ENCODE measurements at places on chromosomes 7 and 10.
A peak's percentile ranks its signal among the peaks of the same experiment; 100 is the strongest.

DNA sequence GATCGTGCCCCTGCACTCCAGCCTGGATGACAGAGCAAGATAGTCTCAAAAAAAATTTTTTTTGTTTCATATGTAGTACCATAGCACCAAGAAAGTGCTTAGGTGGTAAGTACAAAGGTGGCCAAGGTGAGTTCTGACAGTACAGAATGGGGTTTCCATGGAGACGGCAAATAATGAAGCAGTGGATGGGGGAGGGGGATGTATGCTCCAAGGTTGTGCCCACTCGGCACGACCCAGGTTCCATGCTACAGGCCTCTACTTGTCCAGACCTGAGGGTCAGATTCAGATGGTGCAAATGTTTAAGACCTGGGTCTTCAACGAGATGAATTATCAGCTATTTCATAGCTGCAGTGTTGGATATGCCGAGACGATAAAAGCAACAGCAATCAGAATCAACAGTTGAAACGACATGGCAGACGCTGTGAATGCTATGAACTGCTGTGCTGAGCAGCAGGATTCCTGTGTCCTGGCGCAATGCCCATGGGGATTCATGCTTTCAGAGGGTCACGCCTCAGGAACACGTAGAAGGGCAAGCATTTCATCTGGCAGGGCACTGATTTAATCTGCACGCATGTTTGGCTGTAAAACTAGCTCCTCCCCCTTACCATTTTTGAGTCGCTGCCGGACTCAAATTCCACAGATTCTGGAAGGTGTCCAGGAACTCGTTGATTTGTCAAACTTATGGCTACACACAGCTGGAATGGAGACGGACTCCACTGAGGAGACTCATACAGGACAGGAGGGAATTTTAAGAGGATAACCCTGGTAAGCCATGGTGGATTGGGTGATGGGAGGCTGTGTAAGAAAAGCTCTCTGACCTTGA lies 256.5 kb downstream of the FRMD4A start:
- peak; percentile 100 for DNase-seq

DNA sequence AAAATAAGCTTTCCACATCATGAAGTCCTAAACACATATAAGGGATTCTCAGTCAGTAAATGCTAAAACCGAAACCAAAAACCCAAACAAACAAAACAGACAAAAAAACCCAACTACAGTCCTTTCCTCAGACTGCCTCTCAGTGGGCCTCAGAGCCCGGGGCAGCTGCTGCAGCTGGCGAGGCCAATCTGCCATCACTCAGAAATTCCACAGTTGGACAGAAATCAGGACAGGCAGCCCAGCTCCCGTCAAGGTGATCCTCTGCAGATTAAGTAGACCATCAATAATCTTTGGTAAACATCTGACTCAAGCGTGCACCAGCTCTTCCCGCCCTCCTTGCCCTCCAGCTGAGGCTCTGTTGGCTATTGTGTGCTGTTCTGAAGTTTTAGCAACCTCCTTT lies 142.2 kb downstream of the ATXN7L1 start:
- no peak for DNase-seq

- no peak for DNase-seq
These were observed 143.7 kb downstream of the SLIT1 start for GRCh38 chr10:97042081-97042480.

- DNase-seq, result no peak
These were observed 71.7 kb downstream of the CREB5 start for GRCh38 chr7:28483908-28484605.

DNA sequence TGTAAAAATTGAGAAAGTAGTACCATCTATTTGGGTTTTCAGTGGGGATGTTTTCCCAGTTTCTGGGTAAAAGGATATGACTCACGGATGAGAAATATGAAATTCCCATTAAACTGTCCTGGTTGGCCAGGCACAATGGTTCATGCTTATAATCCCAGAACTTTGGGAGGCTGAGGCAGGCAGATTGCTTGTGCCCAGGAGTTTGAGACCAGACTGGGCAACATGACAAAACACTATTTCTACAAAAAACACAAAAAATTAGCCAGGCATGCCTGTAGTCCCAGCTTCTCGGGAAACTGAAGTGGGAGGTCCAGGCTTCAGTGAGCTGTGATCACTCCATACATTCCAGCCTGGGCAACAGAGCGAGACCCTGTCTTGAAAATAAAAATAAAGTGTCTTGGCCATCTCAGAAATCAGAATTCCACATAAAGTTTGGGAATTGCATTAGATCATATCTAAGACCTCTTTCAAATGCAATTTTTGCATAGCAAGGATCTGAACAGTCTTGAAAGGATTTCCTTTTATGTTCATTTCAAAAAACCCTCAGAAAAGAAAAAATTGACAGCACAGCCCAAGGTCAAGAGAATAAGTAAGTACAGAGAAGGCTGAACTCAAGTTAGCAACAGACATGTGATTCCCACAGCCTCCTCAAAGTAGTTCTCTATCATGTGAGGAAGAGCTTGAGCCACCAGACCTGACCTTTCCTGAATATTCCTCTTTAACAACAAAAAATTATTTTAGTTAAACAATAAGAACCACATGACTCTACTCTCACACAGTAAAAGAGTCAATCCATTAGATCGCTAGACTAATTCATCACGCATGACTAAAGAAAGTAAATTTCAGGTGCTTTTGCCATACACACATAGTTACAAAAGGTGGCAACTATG lies 141.5 kb upstream of the CAV2 start:
- peak; percentile 56 for DNase-seq

GRCh38 chr7:157992511-157993160 lies 595.0 kb downstream of the PTPRN2 start:
- no peak for DNase-seq

GRCh38 chr7:98877692-98878364 lies 504 bp upstream of the TRRAP start:
- DNase-seq, result no peak

- DNase-seq, result no peak
These were observed 53.5 kb downstream of the DENND11 start for GRCh38 chr7:141648276-141649114.

DNA sequence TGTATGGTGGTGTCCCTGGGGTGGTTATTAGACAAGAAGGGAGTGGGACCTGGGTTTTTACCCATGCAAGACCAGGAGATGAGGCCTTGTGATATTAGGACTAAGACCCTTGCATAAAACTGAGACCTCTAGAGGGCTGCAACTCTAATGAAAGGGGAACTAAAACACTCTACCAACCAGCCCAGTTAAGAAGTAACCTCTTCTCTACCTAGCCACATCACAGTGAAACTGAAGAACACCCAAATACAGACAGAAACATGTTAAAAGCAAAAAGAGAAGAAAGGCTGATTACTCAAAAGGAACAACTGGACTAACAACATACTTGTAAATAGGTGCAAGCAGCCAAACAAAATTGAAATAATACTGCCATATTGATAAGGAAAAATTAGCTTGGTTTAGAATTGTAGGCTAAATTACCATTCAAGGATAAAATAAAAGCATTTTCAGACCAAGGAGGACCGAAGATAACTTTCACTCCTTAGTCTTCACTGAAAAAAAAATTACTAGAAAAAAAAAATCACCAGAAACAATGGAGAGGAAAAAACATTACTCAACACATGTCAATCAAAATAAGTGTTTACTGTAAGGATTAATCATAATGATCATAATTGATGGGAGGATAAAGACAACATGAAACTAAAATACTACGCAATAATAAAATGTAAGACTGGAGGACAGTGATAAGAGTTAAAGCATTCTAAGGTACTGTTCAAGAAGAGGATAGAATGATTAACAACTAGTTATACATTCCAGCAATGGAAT lies 27.6 kb downstream of the ERLIN1 start:
- no peak for DNase-seq

DNA sequence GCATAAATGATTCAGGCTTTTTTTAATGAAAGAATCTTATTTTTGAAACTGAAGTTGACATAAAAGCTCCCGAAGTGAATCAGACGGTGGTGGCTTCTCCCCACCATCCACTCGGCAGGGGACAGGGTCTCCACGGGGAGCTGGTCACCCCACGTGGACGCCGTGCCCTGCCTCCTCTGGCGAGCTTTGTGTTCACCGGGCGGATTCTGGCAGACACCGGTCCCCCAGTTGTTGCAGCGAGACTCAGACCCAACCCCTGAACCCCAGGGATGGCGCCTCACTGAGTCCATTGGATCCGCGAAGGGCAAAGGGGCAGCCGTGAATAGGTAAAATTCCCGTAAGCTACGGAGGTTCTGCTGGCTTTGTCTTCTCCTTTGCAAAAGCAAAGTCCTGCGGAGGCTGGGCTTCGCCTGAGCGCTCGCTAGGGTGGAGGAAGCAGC lies 38.4 kb downstream of the PTPRN2 start:
- no peak for DNase-seq

DNA sequence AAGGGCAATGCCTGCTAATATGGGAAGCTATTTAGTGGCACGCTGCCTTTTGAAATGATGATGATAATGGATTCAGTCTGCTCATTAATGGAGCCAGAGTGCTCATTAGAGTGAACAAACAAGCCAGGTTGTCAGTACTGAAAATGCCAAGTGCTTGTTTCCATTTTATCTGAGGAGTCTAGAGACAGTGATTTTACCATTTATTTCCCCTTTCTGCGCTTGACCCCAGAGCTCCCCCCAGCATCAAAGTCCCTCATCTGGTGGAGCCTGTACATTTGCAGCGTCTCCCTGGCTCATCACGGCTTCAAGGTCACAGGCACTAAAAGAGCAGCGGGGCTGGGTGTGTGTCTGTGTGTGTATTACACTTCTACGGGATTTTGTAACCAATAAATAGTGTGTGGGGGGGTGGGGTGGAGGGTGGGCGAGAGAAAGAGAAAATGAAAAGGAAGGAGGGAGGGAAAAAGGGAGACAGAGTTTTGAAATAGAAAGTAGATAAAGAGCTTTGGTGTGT lies 553.8 kb downstream of the TFEC start:
- no peak for DNase-seq

DNA sequence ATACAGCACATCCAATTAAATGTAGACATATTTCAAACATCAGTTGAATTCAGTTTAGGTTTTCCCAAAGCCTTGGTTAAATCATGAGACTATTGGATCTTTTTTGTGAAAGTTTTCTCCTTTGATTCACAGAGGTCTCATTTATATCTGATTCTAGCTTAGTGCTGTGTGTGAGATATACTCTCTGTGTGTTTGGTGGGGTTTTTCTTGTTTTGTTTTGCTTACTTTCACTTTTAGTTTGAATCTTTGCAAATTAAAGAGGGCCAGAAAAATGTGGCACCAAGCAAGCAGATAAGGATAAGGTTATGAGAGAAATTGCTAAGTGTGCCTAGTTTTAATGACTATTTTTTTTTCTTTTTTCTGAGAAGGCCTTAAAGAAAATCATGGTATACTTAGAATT lies 12.6 kb upstream of the OR6B1 start:
- no peak for DNase-seq

DNA sequence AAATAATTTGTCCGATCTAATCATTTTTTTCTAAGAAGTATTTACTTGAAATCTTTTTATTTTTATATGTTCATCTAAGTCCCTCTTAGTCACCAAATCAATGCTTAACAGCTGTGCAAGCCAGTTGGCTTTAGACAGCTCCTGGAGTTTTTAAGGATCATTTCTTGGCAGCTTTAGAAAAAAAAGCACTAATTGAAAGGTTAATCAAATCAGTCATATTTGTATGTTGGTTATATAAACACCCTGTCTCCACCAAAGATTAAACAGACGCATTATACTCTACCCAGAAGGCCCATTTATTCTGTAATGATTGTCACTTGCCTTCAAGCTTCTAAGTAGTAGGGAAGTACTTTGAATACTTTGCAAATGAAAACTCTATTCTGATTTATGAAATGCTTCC lies 60.2 kb downstream of the PAXIP1 start:
- no peak for DNase-seq

- DNase-seq, result peak; percentile 29
These were observed 2.0 kb upstream of the KLF6 start for GRCh38 chr10:3787016-3787400.

- peak; percentile 98 for DNase-seq
These were observed 179.0 kb upstream of the KLF14 start for GRCh38 chr7:130912862-130913638.

GRCh38 chr10:116076621-116077020 lies 196.4 kb downstream of the GFRA1 start:
- DNase-seq, result no peak

GRCh38 chr7:29557954-29558353 lies 5.7 kb upstream of the PRR15 start:
- peak; percentile 42 for DNase-seq

DNA sequence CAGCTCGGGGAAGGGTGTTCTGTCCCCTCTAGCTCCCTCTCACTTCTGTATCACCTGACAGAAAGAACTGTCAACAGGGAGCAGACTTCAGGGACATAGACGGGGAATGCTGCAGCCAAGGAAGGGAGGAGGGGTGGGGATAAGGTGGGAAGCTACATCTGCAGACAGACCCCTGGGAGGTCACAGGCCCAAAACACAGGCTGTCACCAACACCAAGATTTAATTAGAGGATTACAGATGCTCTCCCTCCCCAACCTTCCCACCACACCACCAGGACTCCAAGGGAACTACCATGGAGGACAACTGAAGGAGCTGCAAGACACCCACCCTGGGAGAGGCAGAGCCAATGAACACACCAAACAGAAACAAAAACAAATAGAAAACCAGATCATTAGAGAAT lies 425.2 kb upstream of the VSTM2A start:
- DNase-seq, result no peak

- peak; percentile 76 for DNase-seq
These were observed 5.7 kb upstream of the WDR86 start for GRCh38 chr7:151415375-151416105.

DNA sequence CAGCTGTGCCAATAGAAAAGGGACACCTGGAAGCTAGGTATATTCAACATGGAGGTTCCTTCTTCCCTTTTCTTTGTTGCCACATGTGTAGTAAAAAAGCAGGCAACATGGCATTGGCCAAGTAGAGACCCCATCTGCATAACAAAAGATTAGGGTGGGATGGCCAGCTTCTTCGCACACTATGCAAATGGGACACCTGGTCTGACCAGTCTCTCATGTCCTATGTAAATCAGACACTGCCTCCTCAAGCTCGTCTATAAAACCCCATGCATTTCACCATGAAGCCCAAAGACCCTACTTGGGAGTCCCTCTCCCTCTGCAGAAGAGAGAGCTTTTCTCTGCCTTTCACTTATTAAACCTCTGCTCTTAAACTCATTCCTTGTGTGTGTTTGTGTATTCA lies 53.9 kb downstream of the MYL10 start:
- no peak for DNase-seq

DNA sequence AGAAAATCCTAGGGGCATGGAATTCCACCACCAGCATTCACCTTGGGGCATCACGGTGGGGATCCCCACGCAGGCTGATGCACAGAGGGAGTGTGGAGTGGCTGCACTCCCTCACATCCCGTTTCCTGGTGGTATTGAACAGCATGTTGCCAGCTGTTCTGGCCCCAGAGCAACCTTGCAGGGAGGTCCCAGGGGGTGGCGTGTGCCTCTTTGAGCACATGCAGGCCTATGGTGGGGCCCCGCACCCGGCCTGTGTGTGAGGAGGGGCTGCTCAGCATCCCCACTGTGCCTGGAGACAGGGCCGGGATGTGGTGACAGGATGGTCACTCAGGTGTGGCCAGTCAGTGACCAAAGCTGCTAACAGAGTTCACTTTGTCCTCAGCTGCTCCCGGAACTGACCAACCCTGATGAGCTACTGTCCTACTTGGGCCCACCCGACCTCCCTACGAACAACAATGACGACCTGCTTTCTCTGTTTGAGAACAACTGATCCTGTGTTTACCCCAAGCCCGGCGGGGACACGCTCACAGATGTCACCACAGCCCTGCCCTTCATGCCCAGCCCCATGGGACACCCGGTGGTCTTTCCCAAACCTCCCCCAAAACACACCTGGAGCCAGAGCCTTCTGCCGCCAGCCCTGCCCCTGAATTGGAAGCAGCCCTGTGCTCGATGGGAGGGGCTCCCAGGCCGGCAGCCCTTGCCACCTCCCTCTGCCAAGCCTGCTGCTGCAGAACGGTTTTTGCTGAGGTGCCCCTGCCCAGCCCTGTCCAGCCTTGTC lies 18.7 kb downstream of the ZMIZ2 start:
- no peak for DNase-seq

All from fibroblast of pulmonary artery (primary cell).